HTR-8/SVneo (cell line): ENCODE measurements at places on chromosomes 2 and 18.

GRCh38 chr2:168091986-168092385 is 155.4 kb downstream of the STK39 start:
- no peak for DNase-seq

- no peak for DNase-seq
Observed at GRCh38 chr2:118539290-118539689, 308.2 kb downstream of the EN1 start.

DNA sequence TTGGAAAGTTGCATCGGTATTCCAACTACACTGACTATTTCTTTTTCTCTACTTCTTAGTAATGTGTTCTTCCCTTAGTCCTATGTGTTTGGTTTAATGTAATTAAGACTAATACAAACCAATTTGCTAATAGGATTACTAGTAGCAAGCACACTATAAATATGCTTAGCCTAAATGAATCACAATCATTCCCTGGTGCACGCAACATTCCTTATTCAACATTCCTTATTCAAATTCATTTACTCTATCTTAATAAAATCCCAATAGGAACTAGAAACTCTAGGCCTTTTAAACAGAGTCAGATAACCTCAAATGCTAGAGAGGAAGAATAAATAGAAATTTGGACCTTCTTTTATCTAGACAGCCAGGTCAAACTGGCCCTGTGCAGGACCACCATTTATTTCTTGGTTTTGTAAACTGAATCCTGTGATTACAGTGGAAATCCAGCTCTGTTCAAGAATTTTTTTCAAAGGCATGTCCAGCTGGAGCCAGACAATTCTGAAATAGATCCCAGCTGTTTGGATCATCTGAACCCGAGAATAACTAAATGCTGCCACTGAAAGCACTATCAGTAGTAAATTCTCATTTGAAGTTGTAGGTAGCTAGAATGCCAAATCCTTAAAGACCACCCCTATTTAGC is 103.1 kb downstream of the PPP1R1C start:
- no peak for DNase-seq

DNA sequence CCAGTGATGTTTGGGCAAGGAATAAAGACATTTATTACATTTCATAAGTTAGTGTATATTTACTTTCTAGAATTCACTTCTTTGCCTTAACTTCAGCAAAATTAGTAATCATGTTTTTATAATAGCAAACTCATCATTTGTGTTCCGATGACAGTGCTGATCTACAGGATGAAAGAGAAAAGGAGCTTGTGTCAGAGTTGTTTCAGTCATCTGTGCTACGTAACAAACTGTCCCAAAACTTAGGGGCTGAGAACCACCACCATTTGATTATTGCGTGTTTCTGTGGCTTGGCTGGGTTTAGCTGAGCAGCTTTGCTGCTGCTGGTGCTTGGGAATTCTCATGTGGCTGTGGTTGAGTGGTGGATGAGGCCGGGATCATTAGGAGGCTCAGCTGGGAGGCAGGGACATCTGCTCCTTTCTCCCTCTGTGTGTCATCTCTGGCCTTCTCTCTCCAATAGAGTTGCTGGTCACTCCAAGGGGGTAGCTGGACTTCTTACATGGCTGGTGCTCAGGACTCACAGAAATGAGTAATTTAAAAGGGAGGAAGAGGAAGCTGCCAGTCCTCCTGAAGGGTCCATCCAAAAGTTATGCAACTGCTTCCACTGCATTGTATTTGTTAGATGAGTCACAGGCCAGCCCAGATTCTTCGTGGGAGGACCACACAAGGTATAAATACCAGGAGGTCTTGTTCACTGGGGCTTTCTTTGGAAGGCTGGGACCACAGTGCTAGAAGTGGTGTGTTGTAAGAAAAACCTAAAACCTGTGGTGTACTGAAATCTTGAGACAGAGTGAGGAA is 43.4 kb upstream of the HAAO start:
- DNase-seq: peak; percentile 84

DNA sequence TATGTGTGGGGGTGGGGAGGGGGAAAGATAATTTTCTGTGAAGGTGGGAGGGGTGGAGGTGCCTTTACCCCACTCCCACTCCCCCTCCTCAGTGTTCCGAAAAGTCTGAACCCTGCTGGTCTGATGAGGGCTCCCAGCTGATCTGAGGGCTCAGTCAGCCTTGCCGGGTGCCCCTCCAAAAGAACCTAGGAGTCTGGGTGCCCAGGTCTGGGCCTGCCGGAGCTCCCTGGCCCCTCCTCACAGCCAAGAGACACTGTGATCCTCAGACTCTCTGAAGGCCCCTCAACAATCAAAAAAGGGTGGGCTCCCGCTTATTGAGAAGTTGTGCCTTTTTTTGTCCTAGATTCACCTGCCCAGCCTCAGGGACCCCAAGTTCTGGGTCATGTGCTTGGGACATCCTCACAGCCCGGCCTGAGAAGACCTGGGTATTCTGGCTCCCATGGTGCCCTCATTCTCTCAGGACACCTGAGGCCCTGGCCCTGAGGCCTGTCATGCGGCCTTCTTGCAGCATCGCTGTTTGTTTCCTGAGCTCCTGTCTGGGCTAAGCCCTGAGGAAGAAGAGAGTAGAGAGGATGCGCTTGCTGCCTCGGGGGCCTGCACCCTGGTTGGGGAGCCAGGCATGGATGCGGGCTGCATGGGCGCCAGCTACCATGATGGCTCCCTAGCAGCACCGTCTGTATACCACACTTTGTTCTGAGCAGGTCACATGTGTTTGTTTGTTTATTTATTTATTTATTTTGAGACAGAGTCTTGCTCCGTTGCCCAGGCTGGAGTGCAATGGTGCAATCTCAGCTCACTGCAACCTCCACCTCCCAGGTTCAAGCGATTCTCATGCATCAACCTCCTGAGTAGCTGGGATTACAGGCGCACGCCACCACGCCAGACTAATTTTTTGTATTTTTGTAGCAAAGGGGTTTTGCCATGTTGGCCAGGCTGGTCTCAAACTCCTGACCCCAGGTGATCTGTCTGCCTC is 44.0 kb downstream of the SDC1 start:
- no peak for DNase-seq

GRCh38 chr2:30109856-30110255 is 37.0 kb upstream of the YPEL5 start:
- DNase-seq: no peak

DNA sequence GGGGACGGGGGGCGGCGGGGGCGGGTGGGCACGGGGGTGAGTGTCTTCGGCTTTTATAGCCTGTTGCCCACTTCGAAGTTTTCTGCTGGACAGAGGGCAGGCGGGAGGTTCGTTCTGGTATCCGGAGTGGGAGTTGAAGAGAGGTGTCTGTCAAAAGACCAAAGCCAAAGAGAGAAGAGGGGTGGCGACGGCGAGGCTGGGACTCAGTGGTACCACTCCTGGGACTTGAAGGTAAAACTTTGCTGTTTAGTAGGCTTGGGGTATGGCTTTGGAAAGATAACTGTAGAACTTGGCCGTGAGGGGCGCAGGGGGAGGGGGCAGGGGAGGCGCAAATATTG is 215.8 kb upstream of the DTNA start:
- no peak for DNase-seq

- DNase-seq: no peak
Observed at GRCh38 chr2:128217671-128218070, 101.0 kb downstream of the HS6ST1 start.

DNA sequence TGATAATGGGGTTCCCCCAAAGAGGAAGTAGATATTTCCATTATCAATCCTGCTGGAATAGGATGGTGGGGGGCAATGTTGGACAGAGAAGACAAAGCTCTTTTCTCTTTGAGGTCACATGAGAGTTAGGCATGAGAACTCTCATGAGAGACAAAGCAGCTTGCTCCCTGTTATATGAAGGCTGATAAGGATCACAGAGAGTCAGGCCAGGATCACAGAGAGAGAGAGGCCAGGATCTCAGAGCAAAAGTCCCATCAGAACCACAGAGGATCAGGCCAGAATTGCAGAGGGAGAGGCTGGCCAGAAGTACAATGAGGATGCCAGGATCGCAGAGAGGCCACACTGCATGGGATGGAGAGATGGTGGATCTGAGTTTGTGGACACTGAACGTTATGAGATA is 457.1 kb downstream of the LPIN1 start:
- no peak for DNase-seq

DNA sequence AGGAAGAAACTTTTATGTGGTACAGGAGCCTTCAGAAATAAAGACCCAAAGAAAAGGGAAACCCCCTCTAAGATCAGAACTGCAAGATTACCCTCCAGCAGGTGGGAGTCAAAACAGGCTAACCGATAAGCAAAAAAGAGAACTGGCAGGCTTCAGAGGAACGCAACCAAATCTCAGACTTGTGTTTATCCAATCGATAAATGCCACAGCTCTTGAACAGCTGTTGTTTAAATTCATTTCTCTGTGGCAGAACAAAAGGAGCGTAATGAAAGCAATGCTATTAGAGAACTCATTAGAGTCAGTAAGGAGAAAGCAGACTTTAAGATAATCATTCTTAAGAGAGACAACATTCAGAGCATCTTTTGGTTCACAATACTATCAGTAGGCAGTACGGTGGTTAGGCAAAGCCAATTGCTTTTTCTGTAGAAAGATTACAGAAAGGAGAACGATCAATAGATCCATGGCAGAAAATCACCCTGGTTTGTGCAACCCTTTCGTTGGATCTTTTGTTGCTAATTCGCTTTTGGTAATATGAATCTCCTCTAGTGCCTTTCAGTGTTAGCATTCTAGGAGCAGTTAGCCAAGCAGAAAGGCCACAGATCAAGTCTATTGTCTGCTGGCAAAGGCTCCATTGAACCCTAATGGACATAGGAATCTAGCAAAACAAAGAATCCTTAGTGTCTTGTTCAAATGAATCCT is 476.4 kb upstream of the CHST9 start:
- DNase-seq: no peak

GRCh38 chr2:121293450-121294325 is 8.7 kb upstream of the TFCP2L1 start:
- DNase-seq: no peak

DNA sequence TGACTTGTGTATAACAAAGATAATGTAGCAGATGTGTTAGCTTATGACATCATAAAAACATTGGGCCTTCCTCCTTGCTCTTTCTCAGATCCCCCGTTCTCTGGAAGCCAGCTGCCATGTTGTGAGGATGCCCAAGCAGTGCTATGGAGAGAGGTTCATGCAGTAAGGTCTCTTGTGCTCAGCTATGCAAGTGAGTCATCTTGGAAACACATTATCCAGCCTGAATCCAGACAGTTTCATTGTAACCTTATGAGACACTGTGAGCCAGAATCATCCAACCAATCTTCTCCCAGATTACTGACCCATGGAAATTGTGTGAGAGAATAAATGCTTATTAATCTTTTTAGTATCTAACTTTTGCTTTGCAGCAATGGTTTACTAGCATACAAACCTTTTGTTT is 60.8 kb downstream of the ST6GAL2 start:
- no peak for DNase-seq

DNA sequence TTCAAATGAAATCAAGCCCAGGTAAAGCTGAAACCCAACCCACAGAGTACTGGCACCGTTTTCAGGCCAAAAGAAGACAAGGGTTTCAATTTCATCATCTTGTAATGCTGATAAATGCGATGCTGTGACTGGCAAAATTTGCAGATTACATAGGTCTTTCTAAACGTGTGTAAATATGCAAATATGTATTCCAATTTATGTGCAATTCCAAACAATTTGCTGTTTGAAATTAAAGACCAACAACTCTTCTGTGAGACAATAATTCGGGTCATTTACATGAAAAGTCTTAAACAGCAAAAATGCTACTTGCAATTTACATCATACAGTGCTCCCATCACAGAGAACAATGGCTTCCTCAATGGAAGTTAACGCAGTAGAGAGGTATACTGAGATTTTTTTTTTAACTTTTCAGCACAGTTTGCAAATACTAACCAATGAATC is 2.8 kb upstream of the ZNF532 start:
- DNase-seq: no peak

- no peak for DNase-seq
Observed at GRCh38 chr2:49840428-49840975, 686.2 kb upstream of the FSHR start.

GRCh38 chr18:61079714-61080113 is 253.5 kb upstream of the CDH20 start:
- DNase-seq: no peak

GRCh38 chr18:63079114-63079513 is 240.5 kb downstream of the BCL2 start:
- no peak for DNase-seq

DNA sequence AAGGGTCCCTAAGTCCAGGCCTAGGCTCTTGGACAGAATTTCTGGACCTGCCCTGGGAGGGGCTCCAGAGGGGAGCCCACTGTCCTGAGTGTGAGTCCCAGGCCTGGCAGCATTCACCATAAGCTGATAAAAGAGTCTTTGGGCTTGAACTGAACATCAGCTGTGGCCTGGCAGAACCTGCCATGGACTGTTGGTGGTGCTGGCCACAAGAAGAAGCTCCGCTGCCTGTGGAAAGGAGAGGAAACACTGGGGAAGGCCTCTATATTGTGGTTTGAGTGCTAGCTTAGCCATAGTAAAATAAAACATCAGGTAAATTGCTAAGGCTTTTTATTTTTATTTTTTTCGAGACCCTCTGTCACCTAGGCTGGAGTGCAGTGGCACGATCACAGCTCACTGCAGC is 20.9 kb upstream of the BAZ2B start:
- no peak for DNase-seq

DNA sequence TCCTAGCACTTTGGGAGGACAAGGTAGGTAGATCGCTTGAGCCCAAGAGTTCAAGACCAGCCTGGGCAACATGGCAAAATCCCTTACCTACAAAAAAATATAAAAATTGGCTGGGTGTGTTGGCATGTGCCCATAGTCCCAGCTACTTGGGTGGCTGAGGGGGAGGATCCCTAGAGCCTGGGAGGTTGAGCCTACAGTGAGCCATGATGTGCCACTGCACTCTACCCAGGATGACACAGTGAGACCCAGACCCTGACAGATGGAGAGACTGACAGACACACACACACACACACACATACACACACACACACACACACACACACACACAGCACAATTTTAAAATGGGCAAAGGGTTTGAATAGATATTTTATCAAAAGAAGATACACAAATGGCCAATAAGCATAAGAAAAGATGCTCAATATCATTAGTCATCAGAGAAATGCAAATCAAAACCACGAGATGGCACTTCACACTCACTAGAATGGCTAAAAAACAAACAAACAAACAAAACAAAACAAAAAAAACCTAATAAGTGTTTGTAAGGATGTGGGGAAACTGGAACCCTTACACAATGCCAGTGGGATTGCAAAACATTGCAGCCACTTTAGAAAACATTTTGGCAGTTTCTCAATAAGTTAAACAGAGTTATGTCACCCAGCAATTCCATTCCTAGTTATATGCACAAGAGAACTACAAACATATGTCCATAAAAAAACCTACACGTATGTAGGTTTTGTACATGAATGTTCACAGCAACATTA is 42.3 kb downstream of the BAZ2B start:
- DNase-seq: no peak

DNA sequence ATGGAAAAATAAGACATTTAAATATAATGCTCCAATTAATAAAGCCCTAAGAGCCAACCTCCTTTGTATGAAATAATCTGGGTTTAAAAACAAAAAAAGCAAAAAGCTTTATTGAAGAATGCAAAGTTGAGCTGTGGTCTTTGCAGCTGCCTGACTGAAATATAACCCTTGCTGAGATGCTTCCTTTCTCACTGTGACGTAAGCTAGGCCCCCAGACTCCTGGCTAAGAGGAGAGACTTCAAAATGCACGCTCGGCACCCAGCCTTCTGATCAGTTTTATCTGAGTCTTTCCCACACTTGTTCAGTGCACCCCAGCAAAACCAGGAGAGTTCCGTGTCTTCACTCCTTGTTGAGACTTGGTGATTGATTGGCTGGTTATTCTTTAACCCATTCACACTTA is 115.3 kb downstream of the BCL11A start:
- DNase-seq: no peak
